ENCODE measurements at places on chromosomes 7 and 10.

- DNase-seq: no peak
Measured at GRCh38 chr10:85658518-85658917, 708.1 kb downstream of the GRID1 start.

- DNase-seq: no peak
Measured at GRCh38 chr10:86863484-86863842, 94.0 kb downstream of the MMRN2 start.

DNA sequence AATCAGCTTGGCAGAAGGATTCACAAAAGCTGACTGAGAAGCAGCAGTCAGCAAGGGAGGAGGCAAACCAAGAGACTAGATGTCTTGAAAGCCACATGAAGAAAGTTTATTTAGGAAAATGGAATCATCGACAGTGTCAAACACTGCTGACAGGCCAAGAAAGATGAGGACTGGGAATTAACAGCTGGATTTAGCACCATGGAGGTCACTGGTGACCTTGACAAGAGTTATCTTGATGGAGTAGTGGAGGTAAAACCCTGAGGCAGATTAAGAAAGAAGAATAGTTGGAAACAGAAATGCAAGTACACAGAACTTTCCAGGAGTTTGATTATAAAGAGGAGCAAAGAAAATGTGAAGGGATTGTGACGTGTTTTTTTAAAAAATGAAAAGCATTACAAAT lies 51.5 kb downstream of the LMBR1 start:
- DNase-seq: no peak

GRCh38 chr7:30201161-30201666 lies 66.4 kb downstream of the MTURN start:
- DNase-seq: no peak

DNA sequence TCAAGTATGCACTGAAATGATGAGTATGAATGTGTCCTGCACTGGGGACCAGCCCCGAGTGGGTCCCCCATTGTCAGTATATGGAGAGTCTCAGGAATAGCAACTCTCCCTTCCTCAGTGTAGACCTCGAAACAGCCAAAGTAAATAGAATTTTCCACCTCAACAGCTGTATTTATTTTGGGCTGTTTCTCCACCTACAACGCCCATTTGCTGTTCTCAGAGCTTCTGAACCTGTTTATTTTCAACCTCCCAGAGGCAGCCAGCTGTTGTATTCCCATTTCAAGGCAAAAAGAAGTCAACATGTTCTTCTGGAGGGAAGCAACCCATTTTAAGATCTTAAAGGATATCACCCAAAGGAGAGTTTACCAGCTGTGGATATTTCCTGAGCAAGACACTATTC lies 59.6 kb upstream of the BICC1 start:
- DNase-seq: no peak

Measured in SW 1271 (cell line).